ENCODE measurements at places on chromosomes 6 and 20.

- no peak for DNase-seq
Observed at GRCh38 chr6:142953373-142954273, 8.6 kb upstream of the HIVEP2 start.

DNA sequence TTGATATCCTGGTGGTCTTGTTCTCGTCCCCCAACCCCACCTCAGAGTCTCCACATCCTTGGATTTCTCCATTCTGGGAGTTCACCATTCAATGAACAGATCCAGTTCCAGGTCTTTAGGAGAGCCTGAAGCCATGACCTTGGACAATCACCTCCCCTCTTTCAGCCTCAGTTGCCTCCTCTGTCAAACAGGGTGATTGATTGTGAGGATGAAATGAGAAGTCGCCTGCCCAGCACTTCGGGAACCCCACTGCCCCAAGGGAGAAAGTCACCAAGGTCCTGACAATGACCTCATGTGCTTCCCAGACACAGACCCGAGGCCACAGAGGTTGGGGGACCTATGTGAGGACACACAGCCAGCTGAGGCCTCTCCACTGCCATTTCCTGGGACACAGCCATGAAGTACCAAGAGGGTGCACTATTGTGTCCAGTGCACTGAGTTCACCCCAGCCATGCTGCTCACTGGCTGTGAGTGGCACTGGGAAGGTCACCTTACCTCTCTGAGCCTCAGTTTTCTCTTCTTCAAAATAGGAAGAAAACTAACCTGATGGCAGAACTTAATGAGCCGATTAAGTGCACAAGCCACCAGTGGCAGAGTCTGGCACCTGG is 61.7 kb downstream of the SNAI1 start:
- DNase-seq: no peak

DNA sequence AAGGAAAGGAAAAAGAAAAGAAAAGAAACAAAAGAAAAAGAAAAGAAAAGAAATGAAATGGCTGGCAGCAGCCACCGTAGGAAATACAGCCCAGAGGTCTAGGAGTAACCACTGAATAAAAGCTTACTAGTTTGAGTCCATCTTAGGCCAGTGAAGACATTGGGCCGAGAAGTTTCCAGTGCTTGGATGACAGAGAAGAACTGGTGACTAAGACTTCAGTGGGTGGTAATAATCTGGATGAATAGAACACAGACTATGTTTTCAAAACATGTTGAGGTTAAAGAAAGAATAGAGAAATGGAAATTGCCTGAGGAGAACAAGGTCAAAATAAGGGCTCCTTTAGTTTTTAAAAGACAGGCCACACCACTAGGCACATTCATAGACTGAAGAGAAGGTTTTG is 198.8 kb downstream of the ATXN1 start:
- no peak for DNase-seq

GRCh38 chr20:7410150-7410549 is 530.1 kb downstream of the HAO1 start:
- DNase-seq: no peak

DNA sequence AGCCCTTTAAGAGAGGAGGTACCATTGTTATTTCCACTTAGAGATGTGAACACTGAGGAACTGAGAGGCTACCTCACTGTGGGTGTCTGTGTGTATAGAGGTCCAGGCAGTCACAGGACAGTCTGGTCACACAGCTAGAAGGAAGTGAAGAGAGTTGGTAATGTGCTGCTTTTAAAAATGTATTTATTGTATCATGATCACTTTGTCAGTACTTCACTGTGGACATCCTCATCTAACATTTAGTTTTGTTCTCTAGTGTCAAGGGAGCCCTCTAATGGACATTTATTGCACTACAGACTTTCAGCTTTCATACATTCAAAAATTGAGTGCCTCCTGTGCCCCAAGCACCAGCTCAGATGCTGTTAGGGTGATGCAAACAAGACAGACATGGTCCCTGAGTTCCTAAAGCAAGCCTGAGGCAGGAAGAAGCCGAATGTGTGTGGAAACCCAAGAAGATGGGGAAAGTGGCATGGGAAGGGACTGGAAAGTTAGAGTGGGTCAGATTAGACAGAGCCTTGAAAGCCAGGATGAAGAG is 123.0 kb downstream of the SLC16A10 start:
- DNase-seq: peak; percentile 27

DNA sequence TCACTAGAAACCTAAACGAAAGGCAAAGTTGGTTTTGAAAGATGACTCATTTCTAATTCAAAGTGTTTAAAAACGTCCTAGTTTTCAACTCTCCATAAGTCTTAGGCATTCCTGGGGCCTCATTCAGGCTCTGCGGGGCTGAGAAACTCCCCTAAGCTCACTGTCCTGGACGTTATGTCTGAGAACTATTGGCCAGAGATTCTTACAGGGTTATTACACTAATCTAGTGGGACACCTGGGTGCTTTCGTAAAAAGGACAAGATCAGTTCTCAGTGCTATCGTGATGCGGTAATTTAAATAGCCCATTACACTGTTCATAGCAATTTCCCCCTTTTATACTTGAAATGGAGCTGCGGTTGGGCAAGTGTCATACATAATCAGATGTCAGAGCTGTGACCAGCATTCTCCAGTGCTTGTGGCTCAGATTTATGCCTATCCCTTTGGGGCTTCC is 280.9 kb downstream of the QKI start:
- DNase-seq: no peak

DNA sequence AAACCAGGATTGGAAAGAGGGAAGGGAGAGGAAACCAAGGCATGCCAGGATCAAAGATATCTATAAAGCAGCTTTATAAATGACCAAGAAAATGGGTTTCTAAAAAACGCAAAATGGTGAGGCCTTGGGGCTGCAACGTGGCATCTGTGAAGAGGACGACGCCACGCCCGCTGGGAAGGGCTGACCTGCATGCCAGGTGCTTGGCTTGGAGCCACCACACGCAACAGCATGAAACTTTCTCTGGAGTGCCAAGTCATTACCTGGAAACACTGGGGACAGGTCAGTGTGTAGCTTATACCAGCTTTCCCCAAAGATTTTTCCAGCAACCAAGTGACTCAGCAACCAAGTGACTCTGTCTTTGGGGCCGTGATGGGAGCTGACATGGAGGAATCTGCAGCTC is 82.5 kb downstream of the POPDC3 start:
- DNase-seq: no peak

DNA sequence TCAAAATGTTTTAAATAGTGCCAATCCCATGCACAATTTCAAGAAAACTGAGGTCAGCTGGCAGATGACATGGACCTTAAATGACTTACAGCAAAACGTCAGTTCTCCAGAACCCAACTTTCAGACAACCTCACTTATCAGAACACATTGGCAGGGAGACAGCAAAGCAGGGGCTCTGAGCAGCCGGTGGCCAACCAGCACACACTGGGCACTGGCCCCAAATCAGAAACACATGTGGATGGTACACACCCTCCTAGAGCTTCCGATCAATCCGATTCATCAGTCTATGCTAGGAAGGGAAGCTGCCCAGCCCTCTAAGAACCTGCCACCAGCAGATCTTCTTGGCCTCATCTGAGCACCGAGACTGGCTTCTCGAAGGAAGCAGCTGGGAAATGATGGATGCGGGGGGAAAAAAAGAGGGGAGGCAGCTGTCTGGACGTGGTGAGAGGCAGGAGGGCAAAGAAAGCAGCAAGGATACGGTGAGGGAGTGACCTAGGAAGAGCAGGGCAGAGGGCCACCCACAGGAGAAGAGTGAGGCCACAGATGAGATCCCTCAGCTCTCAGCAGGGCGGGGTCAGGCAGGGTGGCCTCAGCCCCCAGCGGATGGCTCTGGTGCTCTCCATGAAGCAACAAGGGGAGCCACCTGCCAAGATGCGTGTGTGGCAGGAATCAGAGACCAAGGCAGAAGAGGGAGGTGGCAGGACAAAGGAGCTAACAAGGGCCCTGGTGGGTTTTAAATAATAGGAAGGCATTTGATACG is 32.9 kb downstream of the TAF4 start:
- peak; percentile 44 for DNase-seq

- no peak for DNase-seq
Observed at GRCh38 chr6:142218446-142218845, 71.4 kb downstream of the VTA1 start.

- no peak for DNase-seq
Observed at GRCh38 chr6:119166024-119166784, 87.7 kb upstream of the FAM184A start.

GRCh38 chr6:131134980-131135243 is 355 bp upstream of the AKAP7 start:
- DNase-seq: no peak

DNA sequence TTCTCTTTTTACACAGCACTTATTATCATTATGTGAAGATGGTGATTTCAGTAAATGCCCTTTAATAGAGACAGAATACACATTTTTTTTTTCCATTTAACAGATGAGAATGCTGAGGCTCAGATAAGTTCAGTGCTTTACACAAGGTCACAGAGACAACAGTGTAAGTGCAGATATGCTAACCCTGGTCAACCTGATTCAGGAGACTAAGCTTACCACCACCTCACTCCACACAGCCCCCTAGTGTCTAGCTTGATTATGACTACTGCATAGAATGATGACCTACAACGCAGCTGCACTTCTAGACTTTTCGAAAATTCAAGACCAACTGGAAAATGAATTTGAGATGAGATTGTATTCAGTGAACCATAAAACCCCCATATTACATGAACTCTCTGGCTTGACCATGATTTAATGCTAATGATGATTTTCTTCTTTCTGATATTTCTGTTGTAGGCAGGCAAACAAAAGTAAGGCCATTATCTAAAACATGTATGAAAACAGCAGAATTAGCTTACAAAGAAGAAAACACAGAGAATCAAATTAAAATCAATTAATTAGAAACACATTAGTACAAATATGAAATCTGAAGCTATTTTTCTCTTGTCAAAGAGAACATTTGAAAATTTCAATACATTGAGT is 212.1 kb upstream of the PHACTR1 start:
- DNase-seq: peak; percentile 42

DNA sequence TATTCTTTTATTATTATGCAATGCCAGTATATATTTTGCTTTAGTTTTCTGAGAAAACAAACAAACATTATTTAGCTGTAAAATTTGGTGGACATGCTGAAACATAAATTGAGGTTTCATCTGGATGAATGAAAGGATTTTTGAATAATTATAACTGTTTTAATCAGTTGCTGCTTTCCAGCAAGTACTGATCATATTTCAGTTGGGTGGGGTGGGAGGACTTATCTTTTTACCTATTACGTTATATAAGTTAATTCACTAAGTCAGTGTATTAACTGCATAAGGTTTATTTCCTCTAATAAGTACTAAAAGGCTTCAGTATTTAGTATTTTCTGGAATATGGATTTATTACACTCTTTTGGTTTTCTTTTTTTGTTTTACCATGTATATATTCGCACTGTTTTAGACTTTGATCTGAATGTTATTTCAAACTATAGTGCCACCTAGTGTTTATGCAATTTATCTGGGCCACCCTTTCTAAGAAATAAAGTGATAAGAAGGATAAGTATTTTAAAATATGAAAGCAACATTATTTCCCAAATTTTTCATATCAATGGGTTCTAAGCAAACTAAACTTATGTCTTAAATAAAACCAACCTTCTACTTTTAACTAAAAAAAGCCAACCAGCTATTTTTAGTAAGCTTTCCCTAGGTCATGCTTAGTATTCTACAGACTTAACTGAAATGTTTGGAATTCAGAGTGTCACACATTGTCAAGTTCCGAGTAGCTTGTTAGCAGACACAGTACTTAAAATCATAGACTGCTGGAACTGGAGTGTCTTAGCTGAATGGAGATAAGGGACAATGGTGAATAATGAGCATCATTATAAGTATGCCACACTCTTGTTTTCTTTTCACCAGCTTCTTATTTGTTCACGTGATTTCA is 105.4 kb upstream of the MCHR2 start:
- no peak for DNase-seq

DNA sequence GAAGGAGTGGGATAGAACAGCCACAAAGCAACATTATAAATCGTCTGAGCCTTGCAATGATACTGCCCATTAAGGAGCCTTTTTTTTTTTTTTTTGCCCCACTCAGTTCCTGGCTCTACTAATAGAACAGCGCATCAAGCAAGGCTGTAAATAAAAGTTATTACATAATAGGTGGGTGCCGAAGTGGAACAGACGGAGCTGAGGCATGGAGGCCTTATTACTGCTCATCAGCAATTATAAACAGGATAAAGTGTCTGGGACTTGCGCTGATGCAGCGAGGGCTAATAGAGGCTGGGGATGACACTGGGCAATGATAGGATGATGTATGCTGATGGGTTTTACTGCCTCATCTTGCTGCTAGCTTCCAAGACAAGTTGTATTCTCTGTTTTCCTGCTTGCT is 272.1 kb downstream of the ZFAND3 start:
- no peak for DNase-seq

DNA sequence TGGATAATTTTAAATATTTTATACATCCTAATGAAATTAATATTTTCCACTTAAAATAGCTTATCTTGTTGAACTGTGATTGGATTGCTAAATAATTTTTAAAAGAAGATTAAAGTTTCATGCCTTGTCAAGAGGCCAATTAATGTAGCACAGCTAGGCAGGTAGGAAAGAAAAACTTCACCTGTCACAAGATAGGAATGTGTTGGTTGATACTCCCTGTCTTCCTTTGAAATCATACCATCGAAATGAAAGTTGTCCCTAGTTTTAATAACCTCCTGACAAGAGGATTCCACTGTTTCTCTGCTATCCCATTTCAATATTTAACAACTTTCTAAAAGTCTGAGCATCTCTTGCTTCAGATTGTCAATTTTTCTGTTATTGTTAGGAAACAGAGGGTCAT is 80.8 kb downstream of the BMP6 start:
- no peak for DNase-seq

- no peak for DNase-seq
Observed at GRCh38 chr20:5065166-5065878, 54.4 kb downstream of the PCNA start.

DNA sequence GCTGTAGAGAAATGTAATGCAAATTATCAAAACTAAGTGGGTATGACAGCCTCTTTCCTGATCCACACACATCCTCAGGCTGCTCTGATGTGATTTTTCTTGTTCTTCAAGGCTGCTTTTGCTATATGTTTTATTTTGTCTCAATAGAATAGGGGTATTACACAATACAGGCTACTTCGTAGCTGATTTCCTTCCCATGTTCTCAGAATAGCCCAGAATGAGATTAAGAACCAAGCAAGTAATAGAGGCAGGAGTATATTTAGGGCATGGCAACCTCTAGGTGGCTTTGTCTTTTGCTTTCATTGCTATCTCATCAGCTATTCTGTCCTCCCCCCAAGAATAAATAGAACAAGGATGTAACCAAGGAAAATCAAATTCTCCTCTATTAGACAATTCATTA is 241.8 kb downstream of the ALDH8A1 start:
- no peak for DNase-seq

All from K562 (cell line).